ENCODE measurements at places on chromosomes 5 and 9.

- no peak for DNase-seq
These were observed 33.1 kb downstream of the BOD1 start for GRCh38 chr5:173583346-173583745.

DNA sequence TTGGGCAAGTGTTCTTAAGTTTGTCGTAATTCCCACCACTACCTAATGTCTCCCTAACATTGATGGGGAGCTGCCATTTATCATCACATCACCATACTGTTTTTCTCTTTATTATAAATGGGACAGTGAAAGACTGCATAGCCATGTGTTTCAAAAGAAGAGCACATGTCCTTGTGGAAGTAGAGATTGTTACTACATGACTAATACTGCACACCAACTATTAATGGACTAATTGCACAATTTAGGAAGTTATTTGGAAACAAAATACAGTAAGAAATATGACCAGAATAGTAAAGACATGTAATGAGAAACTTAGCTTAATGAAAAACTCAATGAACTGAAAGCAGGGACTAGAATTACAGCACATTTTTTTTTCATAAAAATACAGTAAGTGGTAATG is 12.0 kb upstream of the ELOVL7 start:
- DNase-seq = no peak

- no peak for DNase-seq
These were observed 23.0 kb upstream of the MEIKIN start for GRCh38 chr5:131968396-131968954.

GRCh38 chr5:84549054-84549453 is 164.4 kb upstream of the EDIL3 start:
- no peak for DNase-seq

DNA sequence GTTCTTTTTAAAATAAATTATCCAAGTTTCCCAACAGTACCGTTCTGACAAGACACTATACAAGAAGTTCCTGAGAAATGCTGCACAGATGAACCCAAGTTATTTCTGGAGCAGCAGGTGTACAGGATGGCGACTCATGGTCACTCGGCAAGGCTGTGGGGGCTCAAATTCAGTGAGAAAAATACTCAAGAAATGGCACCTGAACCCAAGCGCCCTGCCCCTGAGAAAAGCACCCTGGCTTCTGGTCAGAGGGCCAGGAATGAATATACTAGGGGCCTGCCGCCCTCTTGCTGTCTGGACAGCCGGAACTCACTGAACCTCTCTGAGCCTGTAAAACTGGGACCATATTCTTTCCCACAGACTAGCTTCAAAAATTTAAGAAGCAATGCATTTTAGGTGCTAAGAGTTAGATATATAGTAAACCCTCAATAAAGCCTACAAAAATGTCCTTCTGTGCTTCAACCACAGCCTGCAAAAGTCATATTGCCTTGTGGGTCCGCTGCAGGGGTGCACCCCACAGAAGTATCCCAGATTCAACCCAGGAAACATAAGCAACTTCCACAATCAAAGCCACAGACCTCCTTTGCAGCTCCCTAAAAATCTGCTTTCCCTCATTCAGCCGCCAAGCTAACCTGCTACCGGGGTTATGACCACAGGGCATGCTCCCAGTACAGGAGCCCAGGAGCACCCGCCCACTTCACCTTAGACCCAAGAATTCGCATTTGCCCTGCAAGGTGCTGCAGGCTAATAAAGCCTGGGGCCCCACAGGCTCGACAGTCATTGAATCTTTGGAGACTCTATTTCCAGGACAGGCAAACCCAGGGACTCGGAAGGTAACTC is 1.4 kb downstream of the RAPGEF1 start:
- no peak for DNase-seq

GRCh38 chr5:155850370-155850769 is 476.6 kb upstream of the SGCD start:
- no peak for DNase-seq

GRCh38 chr5:159021136-159021900 is 78.4 kb downstream of the EBF1 start:
- no peak for DNase-seq

DNA sequence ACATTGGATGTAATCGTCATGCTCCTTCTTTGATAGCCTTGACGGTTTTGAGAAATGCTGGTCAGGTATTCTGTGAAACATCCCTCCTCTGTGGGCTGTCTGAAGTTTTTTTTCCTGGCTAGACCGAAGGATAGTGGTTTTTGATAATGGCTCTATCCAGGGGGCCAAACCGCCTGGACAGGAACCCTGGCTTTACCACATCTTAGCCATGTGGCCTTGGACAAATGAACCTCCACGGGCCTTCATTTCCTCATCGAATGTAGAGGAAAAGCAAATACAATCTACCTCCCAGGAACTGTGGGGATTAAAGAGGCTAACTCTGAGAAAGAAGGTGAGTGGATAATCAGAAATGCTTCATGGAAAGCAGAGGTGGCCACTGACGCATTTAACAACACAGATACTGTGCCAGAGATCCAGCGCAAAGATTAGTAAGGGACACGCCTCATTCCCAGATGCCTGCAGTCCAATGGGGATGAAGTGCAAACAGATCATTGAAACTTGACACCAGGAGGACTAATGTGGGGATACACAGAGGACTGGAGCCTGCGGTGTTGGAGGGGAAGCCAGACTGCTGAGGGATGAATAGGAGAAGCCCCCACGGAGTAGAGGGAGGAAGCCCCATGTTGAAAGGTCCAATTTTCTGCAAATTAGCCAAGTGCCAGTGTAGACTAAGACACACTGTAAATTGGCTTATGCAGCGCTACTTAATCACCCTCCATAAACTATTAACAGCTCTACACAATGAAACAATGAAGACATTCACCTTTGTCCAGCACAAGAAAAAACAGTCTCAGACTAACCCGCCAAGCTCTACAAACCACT is 41.6 kb downstream of the MYO10 start:
- DNase-seq = peak; percentile 37

- no peak for DNase-seq
These were observed 69.7 kb downstream of the EFNA5 start for GRCh38 chr5:107601076-107601475.

- no peak for DNase-seq
These were observed 16.5 kb downstream of the GRXCR2 start for GRCh38 chr5:145856285-145856818.

- no peak for DNase-seq
These were observed 1.5 kb upstream of the TRAF1 start for GRCh38 chr9:120928015-120928482.
